Thymus (tissue), 14 donors: ENCODE measurements at places on chromosomes 16 and 17. TPM values are rescaled to one million over a fixed set of nuclear protein-coding genes. Genes with fewer than 3 reads are reported as not detected.

COG7 gene
- total RNA-seq = 9.0 TPM

MMP2 gene
- 8.5 TPM for total RNA-seq

LRRC36 gene
- 0.19 TPM for total RNA-seq

NPIPA2 gene
- total RNA-seq = 0.38 TPM

KCNH6 gene
- 0.05 TPM for total RNA-seq
